ENCODE measurements at places on chromosomes 7 and 10.
A peak's percentile ranks its signal among the peaks of the same experiment; 100 is the strongest.

DNA sequence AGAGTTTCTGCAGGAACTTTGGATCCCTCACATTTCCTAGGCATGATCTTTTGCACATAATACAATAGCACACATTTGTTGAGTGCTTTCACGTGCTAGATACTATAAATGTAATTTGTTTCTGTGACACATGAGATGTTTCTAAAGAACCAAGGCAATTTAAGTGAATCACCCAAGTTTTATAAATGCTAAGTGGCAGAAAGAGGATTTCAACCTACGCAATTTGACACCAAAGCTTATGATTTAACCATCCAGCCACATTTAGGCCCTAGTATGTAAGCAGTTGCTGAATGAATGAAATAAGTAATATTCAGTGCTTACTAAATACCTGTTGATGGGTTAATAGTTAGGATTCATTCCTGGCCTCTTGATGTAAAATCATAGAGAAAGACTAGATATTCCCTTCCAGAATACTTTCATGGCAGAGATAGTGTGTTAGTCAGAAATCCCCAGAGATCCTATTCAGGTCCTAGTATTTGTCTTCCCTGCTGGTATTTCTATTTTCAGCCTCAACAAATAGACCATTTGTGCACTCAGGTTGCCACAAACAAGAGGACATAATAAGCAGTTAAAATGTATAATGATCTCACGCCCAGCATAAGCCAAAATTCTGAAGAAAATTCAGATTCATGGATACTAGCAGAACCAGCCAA lies 572.6 kb downstream of the IPMK start:
- DNase-seq = no peak

GRCh38 chr7:98231493-98232262 lies 20.4 kb downstream of the TECPR1 start:
- peak; percentile 2 for DNase-seq

GRCh38 chr10:84695902-84696301 lies 367.5 kb downstream of the CCSER2 start:
- DNase-seq = no peak

GRCh38 chr7:38630720-38631673 lies at the start of gene AMPH:
Gene AMPH, minus strand, starts transcription at chr7:38631373. Its CDS starts 22 bp downstream, at chr7:38631351.
- no peak for DNase-seq

DNA sequence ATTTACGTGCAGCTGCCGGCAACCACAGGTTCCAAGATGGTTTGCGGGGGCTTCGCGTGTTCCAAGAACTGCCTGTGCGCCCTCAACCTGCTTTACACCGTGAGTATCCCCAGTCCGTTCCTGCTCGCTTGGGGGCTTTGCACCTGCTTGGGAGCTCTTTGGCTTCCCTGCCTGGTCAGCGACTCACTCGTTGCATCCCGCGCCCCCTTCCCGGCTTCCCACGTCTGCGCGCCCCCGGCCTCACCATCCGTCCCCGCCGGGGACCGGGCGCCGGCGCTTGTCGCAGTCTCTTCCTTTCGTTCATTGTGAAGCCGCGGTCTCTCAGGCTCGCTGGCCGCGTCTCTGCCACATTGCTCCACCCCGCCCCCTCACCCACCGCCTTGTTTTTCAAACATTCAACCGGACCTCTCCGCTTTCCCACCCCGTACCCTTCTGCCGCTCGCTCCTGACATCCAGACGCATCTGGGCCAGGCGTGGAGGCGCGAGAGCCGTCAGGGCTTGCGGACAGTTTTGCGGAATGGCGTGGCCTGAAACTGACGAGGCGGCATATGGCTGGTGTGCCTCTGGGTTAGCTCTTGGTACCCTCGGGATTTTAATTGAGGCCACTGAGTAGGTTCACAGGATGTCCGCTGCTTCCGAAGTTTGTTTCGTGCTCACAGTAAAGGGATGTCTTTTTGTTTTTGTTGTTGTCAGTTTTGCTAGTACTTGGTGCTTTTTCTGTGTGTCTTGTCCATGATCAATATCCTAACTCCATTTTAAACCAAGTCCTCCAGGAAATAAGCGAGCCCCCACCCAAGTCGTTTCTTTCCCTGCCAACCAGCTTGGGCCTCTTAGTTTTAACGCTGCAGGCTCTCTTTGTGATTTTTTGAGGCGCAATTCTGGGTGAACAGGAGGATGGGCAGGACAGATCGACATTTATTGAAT lies 639 bp downstream of the TSPAN13 start:
- peak; percentile 11 for DNase-seq

- no peak for DNase-seq
Measured at GRCh38 chr7:112370436-112370835, 79.8 kb upstream of the IFRD1 start.

DNA sequence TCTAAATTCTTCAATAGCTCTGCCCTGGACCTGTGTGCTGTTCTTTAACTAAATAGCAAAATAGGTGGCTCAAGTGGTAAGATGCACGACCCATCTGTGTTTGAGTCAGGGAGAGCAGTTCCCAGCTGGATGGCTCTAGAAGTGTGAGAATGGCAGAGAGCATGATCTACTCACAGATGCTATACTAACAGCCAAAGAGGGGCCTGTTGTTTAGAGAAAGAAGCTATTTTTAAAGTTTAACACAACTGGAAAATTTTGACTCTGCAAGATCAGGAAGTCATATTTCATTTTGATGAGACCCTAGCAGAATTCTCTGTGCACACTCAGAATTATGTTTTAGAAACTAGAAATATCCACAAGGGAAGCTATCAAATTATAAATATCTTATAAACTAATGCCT lies 87.4 kb upstream of the PIP4K2A start:
- no peak for DNase-seq

GRCh38 chr10:48574322-48574796 lies 30.5 kb downstream of the ARHGAP22 start:
- no peak for DNase-seq

DNA sequence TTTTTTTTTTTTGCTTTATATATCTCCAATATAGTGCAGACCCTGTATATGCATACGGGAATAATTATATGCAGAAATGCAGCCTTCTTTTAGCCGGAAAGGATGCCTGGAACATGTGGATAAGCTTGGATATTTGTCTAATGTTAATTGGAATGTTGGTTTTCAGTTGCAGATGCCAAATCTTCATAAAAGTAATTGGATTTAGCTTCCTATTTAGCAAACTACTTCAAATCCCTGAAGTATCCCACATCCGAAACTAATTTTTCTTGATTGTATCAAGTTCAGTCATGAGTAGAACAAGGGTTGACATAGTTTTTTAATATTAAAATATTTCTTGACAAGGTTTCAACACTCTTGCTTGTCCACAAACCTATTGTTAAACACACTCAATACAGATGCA lies 281.7 kb downstream of the BBS9 start:
- no peak for DNase-seq

GRCh38 chr7:26898891-26899290 lies 34.5 kb upstream of the SKAP2 start:
- no peak for DNase-seq

DNA sequence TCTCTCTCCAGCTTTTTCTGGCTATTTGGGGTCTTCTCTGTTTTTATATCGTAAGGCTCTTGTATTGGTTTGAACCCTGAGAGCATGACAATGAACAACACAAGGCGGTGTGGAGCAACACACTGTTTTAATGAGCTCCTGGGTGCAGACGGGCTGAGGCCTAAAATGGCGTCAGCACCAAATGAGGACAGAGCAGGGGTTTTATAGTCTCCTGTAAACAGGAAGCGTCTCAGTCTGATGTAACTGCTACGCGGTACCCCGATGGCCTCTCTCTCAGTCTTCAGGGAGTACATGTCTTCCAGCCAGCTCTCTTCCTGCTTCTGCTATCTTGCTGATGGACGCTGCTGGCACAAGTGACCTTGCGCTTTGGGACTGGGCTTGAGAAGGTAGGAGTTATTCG lies 95.9 kb upstream of the CCDC71L start:
- DNase-seq = no peak

DNA sequence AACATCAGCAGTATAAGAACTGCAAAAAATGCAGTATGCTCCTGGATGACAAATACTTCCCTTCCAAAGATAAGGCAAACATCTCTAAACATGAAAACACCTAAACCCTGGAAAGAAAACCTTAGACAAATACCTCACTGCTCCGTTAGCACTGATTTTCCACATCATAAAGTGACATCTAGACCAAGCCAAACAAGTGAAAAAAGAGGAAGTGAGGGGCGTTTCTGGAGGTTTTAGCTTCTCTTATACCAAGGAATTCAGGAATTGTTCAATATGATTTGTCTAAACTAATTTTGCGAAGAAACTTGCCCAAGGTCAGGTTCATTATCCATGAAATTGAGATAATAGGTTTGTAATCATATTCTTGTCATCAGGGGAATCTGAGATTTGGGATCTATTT lies 279.7 kb downstream of the ADRA2A start:
- DNase-seq = no peak

Measured in 8988T (cell line).